Neural cell (in vitro differentiated cells): ENCODE measurements at places on chromosomes 2 and 18. TPM values are rescaled to one million over a fixed set of nuclear protein-coding genes. Genes with fewer than 3 reads are reported as not detected.

TMX3 gene
- 118 and 158 TPM in 2 replicates for polyA plus RNA-seq

PDCD1 gene
- not detected in 2 replicates for polyA plus RNA-seq

ADGRF3 gene
- 0.12 and 0.42 TPM in 2 replicates for polyA plus RNA-seq

SOX11 gene
- 135 and 146 TPM in 2 replicates for polyA plus RNA-seq

TSHZ1 gene
- 0.40 and 1.1 TPM in 2 replicates for polyA plus RNA-seq

CD28 gene
- not detected in 2 replicates for polyA plus RNA-seq

GKN2 gene
- not detected in 2 replicates for polyA plus RNA-seq

VWA3B gene
- polyA plus RNA-seq: not detected in 2 replicates

UGT1A6 gene
- polyA plus RNA-seq: not detected in 2 replicates

CYB5A gene
- polyA plus RNA-seq: 31.1 and 35.4 TPM in 2 replicates
